ENCODE measurements at places on chromosomes 12 and 14.

DNA sequence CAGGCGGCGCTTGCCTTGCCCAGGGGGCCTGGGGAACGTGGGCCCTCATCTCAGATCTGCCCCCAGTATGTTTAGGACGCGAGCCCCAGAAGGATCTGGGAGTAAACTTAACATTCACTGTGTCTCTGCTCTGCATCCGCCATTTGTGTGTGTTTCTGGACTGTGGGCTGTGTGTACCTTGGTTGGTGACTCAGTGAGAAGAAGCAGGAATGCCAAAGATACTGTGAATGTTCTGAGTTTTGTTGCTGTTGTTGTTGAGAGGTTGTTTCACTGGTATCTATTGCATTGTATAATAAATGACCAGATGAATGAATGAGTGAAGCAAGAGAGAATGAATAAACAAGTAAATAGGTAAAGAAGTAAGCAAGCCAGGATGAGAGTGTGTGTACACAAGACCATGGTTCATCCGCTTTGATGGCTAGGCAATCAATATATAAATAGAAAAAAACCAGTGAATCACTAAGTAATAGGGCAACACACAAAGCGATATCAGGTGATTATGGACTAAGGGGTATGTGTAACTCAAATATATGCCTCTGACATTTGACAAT lies 20.5 kb downstream of the MEG3 start:
- DNase-seq: no peak

DNA sequence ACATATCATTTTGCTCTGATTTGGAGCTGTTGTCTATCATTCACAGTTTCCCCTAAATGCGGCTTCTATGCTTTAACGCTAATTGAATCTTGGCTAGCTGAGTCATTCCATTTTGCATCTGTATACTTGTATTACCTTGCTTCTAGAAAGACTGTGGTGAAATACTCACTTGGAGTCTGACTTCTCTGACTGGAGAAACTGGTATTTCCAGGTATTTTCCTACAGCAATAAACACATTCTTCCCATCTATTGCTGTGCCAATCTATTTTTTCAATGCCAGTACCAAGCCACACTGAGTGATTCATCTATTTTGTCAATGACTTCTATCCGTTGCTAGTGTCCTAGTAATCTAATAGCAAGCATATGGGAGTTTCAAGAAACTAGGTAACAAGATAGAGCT lies 76.0 kb upstream of the ST8SIA1 start:
- DNase-seq: no peak

DNA sequence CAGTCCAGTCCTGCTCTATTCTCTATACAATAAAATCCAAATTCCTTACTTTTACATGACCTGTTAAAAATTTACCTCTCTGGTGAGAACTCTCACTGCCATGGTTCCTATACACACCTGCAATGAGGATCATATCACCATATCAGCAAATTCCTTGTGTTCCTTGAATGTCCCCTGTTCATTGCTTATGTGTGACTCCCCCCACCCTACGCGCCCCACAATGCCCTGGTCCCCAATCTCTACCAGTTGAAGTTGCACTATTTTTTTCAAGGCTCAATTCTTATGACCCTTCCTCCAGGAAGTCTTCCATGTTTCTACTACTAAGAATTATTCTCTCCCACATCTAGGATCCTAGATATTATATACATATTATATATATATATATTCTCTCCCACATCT lies 82.2 kb upstream of the NEDD1 start:
- DNase-seq: no peak

DNA sequence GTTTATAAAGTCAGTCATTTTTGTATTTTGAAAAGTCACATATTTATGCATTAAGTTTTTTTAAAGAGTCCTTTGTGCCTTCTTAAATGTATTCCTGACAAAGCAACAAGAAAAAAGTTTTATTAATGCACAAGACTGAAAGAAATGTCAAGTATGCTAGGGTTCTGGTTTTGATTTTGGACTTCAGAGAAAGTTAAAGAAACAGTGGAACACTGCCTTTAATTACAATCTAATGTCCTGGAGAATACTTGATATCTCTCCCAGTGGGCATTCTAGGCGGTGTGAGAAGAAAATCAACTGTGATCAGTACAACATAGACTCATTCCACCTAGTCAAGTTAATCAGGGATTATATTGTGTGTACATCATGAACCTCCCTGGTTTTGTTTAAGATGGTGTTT lies 49.9 kb downstream of the PRICKLE1 start:
- DNase-seq: no peak

DNA sequence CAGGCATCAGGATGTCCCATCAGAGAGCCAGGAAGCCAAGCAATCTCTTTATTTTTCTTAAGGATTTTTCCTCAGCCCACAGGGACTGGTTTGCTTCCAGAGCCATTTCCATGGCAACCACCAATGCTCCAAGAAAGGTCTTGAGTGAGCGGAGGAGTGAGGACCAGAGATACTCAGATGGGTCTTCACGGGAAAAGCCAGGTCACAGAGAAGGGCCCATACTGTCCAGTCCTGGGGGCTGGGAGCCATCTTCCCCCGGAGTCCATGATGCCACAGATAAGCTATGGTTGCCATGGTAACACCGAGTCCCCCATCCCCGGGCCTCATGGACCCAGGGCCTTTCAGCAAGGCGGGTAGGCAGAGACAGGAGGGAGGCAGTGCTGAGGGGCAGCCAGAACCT lies 28.6 kb downstream of the CMKLR1 start:
- no peak for DNase-seq

DNA sequence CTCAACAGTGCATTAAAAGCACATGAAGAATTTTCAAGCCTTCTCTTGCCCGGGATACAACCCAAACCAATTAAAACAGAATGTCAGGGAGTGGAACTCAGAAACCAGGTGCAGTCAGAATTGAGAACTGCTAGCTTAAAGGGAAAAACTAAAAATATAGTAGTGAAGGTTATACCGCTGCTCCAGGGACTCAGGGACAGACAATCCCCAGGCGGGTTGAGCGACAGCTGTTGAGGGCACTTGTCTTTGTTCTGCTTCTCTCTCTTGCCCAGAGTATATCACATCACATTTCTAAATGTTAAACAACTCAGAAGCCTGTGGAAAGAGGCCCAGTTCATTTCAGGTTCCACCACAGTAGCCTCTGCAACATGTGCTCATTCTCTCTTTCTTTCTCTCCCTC lies 93.1 kb downstream of the SLC5A8 start:
- no peak for DNase-seq

- no peak for DNase-seq
Measured at GRCh38 chr14:53952533-53952932, 4.1 kb downstream of the BMP4 start.

- DNase-seq: no peak
Measured at GRCh38 chr12:14628771-14629170, 61.1 kb upstream of the PLBD1 start.

- DNase-seq: no peak
Measured at GRCh38 chr14:96221109-96221650, 16.5 kb downstream of the BDKRB2 start.

- no peak for DNase-seq
Measured at GRCh38 chr14:60651796-60652673, 2.8 kb upstream of the SIX1 start.

DNA sequence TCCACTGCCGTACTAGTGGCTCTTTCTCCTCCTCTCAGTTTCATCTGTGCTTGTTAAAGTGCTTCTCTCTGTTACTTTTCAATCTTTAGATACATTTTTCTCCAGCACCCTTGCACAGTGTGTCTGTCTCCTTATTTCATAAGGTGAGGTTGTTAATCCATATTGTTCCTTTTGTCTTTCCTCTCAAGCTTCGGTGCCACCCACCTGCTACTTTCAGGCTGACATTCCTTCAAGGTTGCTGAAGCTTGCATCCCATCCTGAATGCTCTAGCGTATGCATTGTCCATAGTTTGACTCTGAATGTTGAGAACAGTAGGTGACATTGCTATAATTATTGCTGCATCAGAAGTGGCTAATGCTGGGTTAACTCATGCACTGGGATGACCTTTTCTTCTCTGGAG lies 20.6 kb downstream of the TUNAR start:
- DNase-seq: no peak

GRCh38 chr14:34063470-34064164 lies 112.7 kb upstream of the EGLN3 start:
- no peak for DNase-seq

- no peak for DNase-seq
Measured at GRCh38 chr12:130162745-130163460, 639 bp downstream of the FZD10 start.

- DNase-seq: no peak
Measured at GRCh38 chr12:9940375-9940774, 8.2 kb upstream of the CLEC2A start.

- DNase-seq: no peak
Measured at GRCh38 chr12:6902448-6902847, 2.2 kb upstream of the LRRC23 start.

GRCh38 chr14:100551056-100551455 lies 36.2 kb downstream of the BEGAIN start:
- DNase-seq: no peak

DNA sequence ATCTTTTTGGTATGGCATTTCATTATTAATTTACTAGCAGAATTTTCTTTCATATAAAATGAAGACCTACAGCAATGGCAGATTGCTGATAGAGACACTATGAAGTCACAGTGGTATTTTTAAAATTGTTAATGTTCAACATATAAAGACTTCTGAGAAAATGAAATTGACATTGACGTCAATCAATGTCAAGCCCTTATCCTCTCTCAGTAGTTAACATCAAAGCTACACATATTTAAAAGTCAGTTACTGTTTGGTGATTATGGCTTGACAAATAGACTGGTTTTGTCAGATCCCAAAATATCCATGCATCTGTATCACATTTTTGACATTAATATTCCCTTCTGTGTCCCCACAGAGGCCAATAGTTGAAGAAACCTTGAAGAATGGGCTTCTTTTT lies 1069.1 kb upstream of the SEL1L start:
- DNase-seq: no peak

DNA sequence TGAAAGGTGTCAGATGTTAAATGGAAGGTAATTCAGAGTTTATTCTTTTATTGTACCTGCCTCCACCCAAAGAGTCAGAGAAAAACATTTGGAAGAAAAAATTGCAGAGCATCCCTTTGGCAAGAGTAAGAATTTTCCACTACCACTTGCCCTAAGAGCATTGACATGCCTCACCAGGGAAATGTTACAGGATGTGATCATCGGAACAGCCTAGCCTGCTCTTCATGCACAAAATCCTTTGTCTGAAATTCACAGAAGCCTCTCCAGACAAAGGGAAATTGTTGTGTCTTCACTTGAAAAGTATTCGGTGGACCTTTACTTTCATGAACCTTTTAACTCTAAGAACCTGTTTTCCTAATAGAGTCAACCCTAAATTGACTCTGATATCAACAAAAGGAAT lies 36.9 kb downstream of the ATP2A2 start:
- DNase-seq: no peak

All from glomerular endothelial cell (primary cell).